ENCODE measurements at places on chromosomes 5 and 9.

DNA sequence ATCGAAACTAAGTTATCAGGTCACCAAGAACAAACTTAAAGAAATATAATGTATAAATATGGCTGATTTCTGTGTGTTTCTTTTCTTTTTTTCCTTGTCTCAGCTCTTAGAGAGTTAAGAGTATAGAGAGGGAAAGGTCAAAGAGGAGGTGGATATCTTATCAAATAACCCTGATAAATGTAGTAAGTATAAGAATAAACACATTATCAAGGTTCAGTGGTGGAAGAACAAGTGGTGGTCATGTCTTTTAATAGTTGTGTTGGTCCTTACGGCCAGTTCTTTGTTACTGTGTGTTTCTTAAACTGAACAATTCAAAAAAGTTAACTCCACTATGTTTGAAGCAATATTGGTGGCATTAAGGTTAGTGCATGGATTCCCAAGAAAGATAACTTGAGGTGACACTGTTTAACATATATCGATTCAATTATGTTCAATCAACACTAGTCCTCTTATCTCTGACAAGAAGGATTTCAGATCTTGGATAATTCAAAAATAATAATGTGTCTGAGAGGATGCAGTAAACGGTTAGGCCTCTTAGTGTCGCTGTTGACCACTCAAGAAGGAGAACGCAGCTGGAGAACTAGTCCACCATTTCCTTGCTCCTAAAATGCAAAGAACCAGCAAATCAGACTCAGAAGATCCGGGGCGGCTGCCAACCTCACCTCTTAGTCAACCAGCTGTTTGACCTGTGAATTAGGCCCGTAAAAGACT is at the start of gene PCDHGA3:
Gene PCDHGA3 (plus strand): TSS at position 588 of the 711 bp plus-strand sequence. CDS start 205 bp downstream, outside the sequence.
- no peak for DNase-seq

- no peak for DNase-seq
These were observed 5.1 kb downstream of the MLANA start for GRCh38 chr9:5895782-5896181.

DNA sequence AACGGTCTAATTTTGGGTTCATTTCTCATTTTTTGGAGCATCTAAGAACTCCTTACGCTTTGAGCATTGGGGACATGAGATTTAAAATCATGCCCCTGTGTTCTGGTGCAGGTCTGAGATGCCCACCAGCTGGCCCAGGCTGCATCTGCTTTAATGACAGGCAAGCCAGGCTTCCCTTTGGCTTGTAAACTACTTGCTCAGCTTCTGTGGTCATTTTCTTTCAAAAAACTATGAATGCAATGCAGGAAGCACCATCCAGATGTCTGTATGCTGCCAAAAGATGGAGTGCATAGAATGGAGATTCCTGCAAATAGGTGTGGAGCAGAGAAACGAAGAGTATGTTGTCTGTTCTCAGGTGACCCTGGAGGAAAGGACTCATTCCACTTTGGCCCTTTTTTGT is 399.9 kb upstream of the ADAMTSL1 start:
- no peak for DNase-seq

DNA sequence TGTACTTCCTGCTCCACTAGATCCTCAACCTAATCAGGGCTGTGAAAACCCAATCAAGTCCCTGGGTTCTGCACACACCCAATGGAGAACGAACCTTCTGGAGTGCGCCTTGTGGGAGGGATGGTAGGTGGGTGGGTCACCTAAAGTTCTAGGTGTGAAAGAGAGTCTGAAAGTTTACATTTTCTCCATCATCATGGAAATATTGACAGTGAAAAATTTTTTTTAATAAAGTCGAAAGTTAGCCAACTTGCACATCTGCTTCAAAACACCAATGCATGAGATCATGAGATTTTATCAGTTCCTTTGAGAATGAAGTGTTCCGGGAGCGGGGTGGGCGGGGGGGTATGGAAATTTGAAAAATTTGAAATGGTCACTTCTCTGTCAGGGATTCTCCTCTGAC is 21.7 kb downstream of the TAF11L14 start:
- no peak for DNase-seq

GRCh38 chr5:138745268-138745667 is 8.0 kb upstream of the CTNNA1 start:
- no peak for DNase-seq

GRCh38 chr9:83154087-83154736 is 91.3 kb upstream of the RASEF start:
- DNase-seq = no peak

DNA sequence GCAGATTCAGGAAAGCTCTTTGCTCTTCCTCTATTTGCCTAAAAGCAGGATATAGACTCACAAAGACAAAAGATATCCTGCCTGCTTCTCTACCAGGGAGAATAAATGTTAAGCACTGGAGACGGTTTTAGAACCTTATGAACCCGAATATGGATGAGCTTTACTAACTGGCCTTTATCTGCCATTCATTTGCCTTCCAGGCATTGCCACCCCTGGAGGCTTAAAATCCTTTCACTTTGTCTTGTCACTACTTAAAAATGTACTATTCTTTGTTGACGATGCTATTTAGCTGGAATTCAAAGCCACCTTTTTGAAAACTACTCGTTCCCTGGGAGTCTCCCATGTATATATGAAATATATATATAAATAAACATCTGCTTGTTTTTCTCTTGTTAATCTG is 23.2 kb upstream of the LVRN start:
- DNase-seq = no peak

GRCh38 chr9:71663216-71663615 is 105.1 kb downstream of the CEMIP2 start:
- no peak for DNase-seq

DNA sequence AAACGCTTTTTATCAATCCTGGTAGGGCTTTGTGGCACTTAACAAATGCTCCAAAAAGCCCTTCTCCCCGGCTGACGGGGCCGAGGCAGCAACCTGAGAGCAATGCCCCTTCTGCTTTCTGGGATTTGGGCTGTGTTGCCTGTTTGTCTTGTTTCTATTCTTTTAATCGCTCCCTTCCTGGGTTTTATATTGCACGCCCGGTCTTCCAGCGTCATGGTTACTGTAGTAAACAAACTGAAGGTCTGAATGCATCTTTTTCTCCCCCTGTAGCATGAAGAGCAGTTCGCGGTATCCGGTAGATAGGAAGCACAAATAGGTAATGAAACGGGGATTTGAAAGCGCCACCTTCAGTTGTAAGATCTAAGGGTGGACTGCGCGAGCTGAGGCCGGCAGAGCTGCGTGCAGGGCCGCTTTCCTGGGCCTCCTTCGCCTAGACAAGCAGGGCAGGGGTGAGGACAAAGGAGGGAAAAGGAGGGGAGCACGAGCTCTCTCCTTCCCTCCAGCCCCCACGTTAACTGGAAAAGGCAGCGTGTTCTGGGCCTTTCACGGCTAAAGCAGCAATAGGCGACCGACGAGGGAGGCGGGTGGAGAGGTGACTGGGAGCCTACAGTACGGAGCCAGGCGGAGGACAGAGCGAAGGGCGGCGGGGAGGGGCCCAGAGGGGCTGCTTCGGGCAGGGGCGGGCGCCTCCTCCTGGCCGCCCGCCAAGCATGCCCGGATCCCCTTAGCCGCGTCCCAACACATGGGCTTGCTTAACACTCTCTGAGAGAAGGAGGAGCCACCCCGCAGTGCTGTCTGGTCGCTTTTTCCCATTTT is 49.3 kb upstream of the ZNF366 start:
- DNase-seq = no peak

GRCh38 chr9:74379718-74380117 is 117.4 kb upstream of the RORB start:
- no peak for DNase-seq

- no peak for DNase-seq
These were observed 66.0 kb downstream of the RAB3C start for GRCh38 chr5:58648846-58649245.

DNA sequence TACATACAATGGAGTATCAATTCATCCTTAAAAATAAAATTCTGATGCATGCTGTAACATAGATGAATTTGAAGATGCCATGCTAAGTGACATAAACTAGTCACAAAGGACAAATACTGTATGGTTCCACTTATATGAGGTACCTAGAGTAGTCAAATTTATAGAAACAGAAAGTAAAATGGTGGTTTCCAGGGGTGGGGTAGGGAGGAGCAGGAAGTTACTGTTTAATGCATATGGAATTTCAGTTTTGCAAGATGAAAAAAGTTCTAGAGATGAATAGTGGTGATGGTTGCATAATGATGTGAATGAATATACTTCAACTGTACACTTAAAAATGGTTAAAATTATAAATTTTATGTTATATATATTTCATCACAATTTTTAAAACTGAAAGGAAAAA is 57.3 kb upstream of the FNIP1 start:
- no peak for DNase-seq

DNA sequence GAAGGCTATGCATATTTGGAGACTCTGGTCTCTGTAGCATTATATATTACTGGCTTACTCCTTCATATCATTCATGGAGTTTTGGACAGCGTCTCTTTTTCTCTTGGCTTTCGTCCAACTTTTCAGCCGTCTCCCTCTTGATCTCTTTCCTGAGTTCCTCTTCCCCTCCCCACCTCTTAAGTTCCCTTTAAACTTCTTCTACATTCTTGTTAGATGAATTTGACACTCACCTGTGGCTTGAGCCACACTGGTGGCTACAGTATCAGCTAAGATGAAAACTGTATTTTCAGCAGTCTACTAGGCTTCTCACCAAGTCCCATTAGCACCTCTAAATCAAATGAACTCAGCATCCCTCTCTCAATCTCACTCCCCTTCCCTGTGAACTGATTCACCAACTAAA is 128.1 kb downstream of the STARD4 start:
- DNase-seq = no peak

DNA sequence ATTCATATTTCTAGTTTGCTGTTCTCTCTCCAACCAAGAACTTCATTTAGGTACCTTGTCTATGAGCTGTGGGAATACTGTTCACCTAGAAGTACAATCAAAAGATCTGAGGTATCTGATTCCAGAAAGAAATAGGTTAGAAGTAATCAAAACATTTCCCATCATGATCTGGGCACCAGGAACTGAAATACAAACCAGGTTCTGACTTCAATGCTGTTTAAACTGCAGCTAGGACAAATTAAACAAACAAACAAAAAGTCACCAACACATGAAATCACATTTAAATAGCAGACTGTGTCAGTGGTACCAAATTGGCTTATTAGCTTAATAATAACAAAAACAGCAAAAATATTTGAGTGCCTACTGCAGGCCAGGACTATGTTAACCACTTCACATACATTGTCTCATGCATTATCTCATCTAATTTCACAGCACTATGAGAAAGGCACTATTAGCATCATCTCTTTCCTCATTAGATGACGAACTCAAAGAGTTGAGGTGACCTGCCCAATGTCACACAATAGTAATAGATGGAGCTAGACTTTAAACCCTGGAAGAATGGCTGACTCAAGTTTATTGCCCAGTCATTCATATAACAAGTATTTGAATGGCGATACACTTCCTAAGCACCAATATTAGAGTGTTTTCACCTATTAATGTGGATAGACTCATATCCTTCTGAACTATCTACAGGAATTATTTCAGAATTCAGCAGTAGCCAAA is 14.5 kb downstream of the PLPP1 start:
- no peak for DNase-seq

- no peak for DNase-seq
These were observed 360.2 kb downstream of the SLIT3 start for GRCh38 chr5:168940712-168941111.

GRCh38 chr5:79488058-79488457 is 25.9 kb downstream of the HOMER1 start:
- DNase-seq = no peak

DNA sequence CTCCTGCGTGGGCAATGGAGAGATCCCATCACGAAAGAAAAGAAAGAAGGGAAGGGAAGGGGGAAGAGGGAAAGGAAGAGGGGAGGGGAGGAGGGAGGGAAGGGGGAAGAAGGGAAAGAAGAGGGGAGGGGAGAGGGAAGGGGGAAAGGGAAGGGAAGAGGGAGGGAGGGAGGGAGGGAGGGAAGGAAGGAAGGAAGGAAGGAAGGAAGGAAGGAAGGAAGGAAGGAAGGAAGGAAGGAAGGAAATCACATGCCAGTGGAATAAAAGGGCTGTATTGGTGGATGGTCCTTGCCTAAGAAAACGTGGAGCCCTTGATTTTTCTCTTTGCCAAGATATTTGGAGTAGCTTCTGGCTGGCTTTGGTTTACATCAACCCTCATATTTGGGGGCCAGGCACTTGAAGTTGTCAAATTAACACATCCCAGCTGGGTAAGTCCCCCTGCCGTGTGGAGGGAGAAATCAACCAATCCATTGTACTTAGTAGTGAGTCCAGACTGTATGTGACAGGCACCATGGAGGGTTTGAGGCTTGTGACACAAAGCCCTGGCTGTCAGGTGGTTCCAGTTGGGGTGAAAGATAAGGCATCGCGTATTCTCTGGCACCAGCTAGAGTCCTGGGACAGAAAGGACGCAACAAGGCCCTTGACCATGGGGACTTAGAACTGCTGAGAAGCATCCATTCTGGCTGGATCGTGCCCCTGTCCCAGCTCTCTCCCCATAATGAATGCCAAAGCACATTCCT is 23.7 kb downstream of the IDNK start:
- DNase-seq = no peak

DNA sequence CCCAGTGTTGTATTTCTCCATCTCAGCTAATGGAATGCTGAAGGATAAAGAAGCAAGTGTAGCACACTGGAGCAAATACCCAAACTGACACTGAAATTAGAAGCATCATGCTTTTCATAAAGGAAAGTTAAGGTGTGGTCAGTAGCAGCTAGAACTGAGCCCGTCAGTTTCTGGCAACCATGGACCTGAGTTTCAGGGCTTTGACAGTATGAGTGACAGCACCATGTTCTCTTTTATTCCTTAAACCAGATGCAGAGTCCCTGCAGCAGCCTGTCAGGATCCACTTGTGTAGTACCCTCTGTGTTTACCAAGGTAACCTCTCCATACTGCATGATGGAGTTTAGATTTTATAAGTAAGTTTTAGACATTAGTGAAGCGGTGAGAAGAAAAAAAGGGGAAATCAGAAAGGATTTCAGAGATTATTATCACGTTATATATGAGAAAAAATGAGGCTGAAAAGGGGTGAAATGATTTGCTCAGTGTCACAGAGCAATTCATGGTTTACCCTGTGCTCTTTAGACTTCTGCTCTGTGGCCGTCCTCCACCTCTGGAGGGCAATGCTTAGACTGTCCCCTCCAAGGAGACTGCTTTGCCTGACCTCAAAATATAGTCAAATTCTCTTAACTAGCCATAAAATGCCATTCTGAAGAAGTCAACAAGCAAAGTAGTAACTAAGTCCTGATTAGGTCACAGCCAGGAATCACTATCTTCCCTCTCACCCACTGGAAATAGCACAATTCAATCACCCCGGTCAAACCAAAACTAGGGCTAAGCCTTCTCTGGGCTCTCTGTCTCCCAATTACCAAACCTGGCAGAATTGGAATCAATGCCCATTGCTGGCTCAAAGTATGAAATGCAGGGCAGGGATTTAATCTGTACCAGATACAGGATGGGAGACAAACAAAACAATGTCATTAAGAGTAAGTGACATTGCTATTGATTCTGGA is 10.5 kb upstream of the MYOT start:
- DNase-seq = no peak

- no peak for DNase-seq
These were observed 352.1 kb downstream of the MLLT3 start for GRCh38 chr9:20270161-20270560.

- no peak for DNase-seq
These were observed 80.5 kb downstream of the IRX2 start for GRCh38 chr5:2670940-2671339.
